ENCODE measurements at places on chromosomes 13 and 19. TPM values are rescaled to one million over a fixed set of nuclear protein-coding genes. Genes with fewer than 3 reads are reported as not detected.

GRCh38 chr13:41756198-41756880 is 204.6 kb downstream of the VWA8 start:
- H3K4me1 ChIP-seq = peaks cover 16% of the 10 kb centered on the region
- no peaks in the 10 kb centered on the region for H3K27me3 ChIP-seq
- H3K27ac ChIP-seq = peak overlapping the region; percentile 47
- H3K36me3 ChIP-seq = no peaks in the 10 kb centered on the region
- no peak for DNase-seq
- H3K4me3 ChIP-seq = no peak overlapping the region

GRCh38 chr13:40599747-40600146 is 66.7 kb downstream of the FOXO1 start:
- H3K4me1 ChIP-seq = peaks cover 67% of the 10 kb centered on the region
- DNase-seq = no peak
- H3K27ac ChIP-seq = no peak overlapping the region
- H3K4me3 ChIP-seq = no peak overlapping the region
- no peaks in the 10 kb centered on the region for H3K27me3 ChIP-seq

GRCh38 chr13:92418818-92419412 is 807.7 kb upstream of the GPC6 start:
- no peaks in the 10 kb centered on the region for H3K36me3 ChIP-seq
- no peaks in the 10 kb centered on the region for H3K27me3 ChIP-seq
- no peak for DNase-seq
- H3K4me3 ChIP-seq = no peak overlapping the region
- no peak overlapping the region for H3K27ac ChIP-seq
- no peaks in the 10 kb centered on the region for H3K4me1 ChIP-seq

DNA sequence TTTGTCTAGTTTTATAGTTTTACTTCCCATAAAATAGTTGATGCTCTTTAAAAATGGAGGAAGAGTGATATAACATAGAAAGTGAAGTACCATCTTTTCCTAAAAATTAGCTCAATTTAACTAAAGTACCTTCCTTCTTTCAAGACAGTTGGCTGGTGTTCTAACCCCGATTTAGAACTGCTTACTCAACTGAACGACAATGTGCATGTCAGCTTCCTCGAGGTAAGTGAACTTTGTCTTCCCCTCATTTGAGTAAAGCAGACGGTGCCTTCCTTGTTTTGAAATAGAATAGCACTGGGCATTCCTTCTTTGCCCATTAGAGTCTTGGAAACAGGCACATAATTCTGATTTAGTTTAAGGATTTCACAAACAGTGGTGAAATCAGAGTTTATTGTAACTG is 1519.2 kb downstream of the EFNB2 start:
- H3K36me3 ChIP-seq = no peaks in the 10 kb centered on the region
- H3K27me3 ChIP-seq = no peaks in the 10 kb centered on the region
- DNase-seq = no peak

ZIK1 gene
- 3.7 TPM for total RNA-seq

PNMA8A gene
- 12.3 TPM for total RNA-seq
